NCI-H1092 treated with DMSO at 0.1 percent for 48 hours (cell line): ENCODE measurements at places on chromosomes 5 and 9.

DNA sequence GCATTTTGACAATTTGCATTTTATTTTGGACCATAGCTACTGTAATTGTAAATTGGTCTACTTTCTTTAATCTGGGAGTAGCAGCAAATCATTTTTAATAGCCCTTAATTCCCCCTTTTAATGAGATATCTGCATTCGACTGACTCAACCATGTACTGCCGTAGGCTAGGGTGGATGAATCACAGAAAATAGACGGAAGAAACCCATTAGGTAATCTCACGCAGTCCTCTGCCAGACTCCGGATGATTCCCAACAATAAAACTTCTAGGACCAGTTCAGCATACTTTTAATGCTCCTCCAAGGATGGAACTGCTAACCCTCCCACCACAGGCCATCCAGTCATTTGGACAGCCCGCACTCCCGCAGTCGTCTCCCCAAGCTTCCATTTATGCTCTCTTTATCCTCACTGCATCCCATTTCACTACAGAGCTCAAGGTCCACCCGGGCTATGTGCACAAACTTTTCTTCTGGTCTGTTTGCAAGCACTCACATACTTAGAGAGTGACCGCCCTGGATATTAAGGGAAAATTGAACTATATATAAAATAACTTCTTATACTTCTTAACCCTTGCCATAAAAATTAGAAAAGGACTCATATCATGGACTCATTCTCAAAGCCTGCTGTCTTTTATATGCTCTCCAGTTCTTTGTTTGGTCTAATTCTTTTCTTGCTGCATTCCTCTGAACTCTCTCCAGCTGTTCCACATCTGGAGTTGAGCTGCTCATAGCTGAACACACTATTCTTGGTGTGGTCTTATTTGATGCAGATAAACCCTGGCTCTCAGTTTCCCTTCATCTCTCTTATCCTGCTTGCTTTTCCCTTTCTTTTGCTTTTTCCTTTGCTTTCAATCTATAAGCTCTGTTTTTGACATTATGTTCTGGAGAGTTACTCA is 326.6 kb downstream of the ARL15 start:
- DNase-seq: no peak

GRCh38 chr9:20848490-20848889 is 164.4 kb downstream of the FOCAD start:
- DNase-seq: no peak

DNA sequence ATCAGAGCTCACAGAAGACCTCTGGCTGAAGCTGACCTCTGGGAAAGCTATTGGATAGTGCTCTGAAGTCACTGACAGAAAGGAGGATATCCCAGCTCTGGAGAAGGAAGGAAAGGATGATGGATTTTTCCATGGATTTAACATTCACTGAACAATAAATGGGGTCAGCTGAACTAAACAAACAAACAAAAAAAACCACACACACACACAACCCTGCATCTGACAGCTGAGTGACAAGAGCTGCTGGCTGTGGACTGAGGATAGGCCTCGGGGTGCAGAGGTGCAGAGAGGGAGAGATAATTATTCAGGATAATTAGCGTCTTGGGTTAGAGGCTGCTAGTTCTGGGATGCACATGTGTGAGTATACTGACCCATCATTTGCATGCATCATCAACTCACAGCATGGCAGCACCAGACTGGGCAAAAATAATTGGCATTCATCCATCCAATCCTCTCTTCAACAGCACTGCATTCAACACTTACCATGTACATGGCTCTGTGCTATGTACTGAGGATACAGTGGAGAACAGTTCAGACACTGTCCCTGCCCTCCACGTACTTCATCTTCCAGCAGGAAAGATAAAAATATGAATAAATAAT is 131.4 kb upstream of the TRIM32 start:
- no peak for DNase-seq

DNA sequence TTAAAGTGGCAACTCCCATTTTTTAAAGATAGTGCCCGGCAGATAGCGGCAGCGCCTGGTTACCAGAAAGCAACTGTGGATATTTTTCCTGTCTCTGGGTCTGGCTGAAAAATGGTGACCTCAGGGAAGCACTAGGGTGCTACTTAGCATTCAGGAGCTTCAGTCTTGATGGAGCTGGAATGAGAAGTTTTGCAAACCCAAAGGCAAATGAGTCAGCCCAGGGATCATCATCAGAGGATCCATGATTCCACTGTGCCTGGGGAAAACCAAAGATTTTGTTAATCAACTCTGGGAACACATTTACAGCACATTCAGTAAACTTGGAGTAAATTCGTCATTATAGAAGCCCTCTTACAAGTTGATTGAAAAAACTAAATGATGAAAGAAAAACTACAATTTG is 26.7 kb downstream of the F2R start:
- DNase-seq: no peak

DNA sequence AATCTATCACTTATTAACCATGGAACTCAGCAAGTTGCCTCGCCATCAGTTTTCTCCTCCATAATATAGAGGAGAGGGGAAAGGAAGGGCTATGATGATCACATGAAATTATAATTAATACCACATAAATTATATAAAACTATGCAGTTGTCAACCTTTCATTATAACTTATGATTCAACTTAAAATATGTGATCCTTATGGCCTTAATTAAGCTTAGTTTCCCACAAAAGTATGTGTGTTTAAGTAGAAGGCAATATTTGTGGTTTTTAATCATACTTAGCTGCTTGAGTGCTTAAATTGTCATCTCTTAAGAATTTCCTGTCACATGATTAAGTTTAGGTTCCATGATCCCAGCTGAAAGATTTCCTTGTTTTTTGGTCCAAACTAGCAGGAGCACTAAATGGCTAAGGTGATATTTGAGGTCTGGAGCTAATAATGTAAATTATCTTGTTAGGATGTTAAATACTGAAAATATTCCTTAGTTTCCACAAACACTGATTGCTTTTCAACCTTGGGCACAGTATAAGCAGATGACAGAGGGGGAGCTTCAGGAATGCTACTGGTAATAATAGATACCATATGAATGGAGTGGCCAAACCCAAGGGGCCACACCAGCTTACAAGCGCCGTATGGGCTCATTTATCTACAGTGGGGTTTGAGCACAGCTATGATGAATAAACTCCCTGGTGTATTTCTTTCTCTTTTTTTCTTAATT is 26.4 kb upstream of the F2R start:
- no peak for DNase-seq

- no peak for DNase-seq
These were observed 43.0 kb upstream of the ZFYVE16 start for GRCh38 chr5:80364892-80365291.

GRCh38 chr5:42337143-42337542 is 86.1 kb upstream of the GHR start:
- no peak for DNase-seq

GRCh38 chr5:91137647-91138046 is 245.5 kb downstream of the ARRDC3 start:
- DNase-seq: no peak

GRCh38 chr5:96703384-96703920 is 41.3 kb downstream of the CAST start:
- no peak for DNase-seq

- DNase-seq: no peak
These were observed 31.5 kb downstream of the VAV2 start for GRCh38 chr9:133960568-133961129.

DNA sequence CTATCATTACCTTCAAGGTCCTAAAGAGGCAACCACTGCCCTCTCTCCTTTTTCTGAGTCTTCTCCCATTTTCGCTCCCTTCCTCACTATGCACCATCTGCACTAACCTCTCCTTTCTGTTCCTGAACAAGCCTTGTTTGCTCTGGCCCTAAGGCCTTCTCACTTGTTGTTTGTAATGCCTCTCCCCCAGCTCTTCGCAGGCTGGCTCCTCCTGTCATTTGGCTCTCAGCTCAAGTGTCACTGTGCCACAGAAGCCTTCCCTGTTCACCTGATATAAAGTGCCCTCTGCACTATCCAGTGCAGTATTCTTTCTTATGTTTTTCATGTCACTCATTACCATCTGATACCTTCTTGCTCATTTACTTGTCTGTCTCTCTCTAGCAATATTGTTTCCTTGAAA is 303.7 kb downstream of the KCNN2 start:
- peak; percentile 65 for DNase-seq

GRCh38 chr5:159362220-159362619 is 31.9 kb upstream of the IL12B start:
- no peak for DNase-seq

DNA sequence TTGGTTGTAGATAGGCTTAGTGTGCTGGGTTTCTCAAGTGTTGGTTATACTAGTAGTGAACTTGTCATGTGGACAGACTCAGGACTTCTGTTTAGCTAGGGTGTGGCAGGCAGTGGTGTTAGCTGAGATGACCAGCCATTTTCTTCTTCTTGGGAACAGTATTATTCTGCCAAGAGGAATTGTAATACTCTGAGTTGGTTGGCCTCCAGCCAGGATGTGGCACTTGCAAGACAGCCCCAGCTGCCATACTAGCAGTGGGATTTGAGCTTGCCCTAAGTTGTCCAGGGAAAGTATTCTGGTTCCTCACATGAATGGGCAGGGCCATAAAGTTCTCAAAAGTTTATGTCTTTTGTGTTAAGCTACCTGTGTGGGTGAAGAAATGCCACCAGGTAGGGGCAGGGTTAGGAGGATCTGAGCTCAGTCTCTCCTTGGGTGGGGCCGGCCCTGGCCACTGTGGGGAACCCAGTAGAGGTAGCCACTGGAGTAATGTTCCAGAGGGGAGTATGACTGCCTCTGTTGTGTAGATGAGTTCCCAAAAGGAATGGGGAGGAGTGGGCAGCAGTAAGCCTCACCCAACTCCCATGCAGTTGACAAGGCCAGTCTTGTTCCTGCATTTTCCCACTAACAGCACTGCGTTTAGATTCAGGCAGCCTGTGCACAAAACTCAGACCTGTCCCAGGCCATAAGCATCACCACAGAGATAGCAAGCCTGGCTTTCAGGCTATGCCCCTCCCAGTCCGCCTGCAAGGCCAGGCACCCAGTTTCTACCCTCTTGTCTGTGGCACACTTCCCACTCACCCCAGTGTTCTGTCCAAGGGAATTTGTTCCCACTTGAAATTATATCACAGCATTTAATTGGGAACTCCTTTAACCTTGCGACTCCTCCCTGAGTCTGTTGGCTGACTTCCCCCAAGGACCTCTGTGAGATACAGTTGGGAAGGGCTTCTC is 250.7 kb downstream of the ANXA1 start:
- DNase-seq: no peak

GRCh38 chr9:81314490-81314889 is 374.9 kb downstream of the TLE1 start:
- DNase-seq: no peak

GRCh38 chr5:160697281-160697680 is 154.7 kb downstream of the ATP10B start:
- no peak for DNase-seq

DNA sequence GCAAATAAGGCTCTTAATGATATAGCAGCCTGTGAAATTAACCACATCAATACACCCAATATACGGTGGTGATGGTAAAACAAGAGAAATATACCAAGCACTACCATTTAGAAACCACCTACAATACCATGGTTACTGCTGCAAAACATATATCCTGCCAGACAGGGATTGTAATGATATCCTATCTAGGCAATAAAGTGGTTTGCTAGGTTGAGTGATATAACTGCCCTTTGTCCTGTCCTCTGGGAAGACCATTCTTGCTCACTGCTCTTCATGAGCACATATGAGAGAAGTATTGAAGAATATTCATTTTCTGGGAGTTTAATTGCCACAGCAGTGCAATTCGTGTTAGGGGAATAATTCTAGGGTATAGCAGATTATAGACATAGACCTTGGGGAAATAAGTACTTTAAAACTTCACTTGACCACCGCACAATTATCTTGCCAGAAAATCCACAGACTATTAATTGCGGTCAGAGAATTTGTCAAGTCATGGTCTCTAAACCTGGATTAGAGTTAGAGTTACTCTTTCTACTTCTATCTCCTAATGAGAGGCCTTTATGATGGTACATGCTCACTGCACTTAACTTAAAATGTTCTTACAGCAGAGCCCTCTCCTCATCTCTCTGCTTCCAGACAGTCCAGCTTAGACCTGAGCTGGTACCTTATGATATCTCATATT is 413.0 kb downstream of the ZNF608 start:
- DNase-seq: no peak

- no peak for DNase-seq
These were observed 420.4 kb downstream of the CETN3 start for GRCh38 chr5:89988998-89989655.

- no peak for DNase-seq
These were observed 259.8 kb downstream of the NSG2 start for GRCh38 chr5:174305241-174305681.

GRCh38 chr5:89441965-89442364 is 559.0 kb upstream of the MEF2C start:
- no peak for DNase-seq

DNA sequence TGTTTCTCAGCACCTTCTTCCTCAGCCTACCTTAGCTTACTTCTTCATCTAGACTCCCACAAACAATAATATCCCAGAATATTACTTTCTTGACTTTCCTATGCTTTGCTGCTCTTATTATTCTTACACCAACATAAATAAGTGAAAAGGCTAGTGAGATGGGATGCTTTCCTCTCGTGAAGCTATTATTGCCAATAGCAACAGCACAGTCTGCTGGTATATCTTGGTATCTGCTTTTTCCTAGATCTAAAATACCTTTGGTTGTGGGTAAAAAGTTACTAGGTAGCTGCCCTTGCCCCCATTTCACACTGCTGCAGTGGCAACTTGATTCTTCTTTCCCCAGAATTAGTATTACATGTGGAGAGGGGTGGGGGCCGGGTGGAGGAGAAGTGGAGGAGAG is 26.1 kb upstream of the GLIPR2 start:
- no peak for DNase-seq

DNA sequence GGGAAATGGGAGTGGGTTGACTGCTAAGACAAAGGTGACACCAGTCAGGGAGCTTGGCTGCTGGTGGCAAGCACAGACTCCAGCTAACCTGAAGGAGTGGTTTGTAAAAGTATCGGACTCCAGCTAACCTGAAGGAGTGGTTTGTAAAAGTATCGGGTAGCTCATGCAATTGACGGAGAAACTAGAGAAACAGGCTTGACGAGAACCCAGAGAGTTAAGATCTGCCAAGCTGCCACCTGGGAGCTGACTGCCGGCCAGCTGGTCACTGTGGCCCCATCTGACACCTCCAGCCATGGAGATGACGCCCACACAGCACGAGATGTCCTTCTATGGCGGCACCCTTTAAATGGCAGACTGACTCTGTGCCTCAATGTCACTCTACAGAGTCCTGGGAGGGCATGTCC is 28.3 kb upstream of the CRB2 start:
- DNase-seq: no peak

- DNase-seq: no peak
These were observed 224.8 kb downstream of the ZNF608 start for GRCh38 chr5:124521461-124522230.

- no peak for DNase-seq
These were observed 688.8 kb downstream of the SEMA5A start for GRCh38 chr5:8857051-8857450.

GRCh38 chr5:79853676-79854418 is 137.2 kb downstream of the MTX3 start:
- DNase-seq: no peak
